ENCODE measurements at places on chromosomes 12 and 14. TPM values are rescaled to one million over a fixed set of nuclear protein-coding genes. Genes with fewer than 3 reads are reported as not detected.

NKX2-1 gene
- polyA plus RNA-seq = not detected

SYNDIG1L gene
- 0.23 TPM for polyA plus RNA-seq

MAP3K9 gene
- polyA plus RNA-seq = 5.4 TPM

CLEC4D gene
- 0.70 TPM for polyA plus RNA-seq

L2HGDH gene
- 13.7 TPM for polyA plus RNA-seq

SERPINA10 gene
- 0.15 TPM for polyA plus RNA-seq

TAS2R10 gene
- 3.6 TPM for polyA plus RNA-seq

FBXW8 gene
- 25.9 TPM for polyA plus RNA-seq

DNA sequence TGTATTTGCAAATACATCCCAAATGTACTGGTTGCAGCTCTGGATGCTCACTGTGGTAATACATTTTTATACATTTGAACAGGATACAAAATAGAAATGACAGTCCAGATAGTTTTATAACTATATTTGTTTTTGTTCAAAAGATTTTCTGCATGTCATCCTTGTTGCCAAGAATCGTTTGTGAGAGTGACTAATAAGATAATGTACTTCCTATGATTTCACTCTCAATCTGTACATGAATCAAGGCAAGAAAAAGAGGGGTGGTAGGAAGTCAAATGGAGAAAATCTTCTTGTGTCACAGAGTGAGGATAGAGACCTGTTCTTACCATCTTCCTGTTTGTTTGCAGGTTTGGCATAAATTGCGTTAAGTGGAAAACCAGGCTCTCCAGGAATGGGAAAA, 13.9 kb downstream of the ARPC3 start:
- no peak for DNase-seq

DNA sequence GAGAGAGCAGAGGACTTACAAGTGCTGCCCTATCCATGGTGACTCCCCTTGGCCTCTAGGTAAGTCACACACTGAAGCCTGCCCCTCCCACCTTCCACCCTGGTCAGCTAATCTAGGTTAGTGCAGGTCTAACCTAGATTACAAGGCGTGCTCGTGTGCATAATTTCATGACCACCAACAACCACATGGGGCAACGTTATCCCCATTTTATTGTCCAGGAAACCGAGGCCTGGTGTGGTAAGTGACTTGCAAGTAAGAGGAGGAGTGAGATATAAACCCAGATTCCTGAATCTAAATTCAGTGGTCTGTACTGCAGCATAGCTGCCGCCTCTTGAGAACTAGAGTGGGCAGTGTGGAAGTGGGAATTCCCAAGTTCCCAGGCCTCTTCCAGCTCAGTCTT, 171.1 kb downstream of the DAD1 start:
- no peak for DNase-seq

GRCh38 chr14:65336191-65336591, 76.3 kb upstream of the FUT8 start:
- DNase-seq = no peak

DNA sequence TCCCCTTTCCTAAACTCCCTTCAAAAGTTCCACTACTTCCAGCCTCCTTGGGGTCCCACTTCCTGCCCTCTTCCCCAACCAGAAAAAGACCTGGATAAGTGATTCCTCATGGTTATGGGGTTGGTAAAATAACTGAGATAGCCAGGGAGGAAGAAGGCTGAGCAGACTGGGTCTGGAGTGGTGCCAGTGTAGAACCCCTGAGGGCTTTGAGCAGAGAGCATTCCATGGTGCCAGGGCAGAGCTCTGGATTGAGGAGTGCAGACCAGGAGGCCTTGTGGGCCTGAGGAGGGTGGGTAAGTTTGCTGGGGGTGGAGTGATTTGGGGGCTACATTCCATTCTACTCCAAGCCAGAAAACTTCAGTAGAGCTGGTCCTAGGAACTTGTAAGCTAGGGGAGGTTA, 9.5 kb upstream of the CISTR start:
- DNase-seq = no peak

DNA sequence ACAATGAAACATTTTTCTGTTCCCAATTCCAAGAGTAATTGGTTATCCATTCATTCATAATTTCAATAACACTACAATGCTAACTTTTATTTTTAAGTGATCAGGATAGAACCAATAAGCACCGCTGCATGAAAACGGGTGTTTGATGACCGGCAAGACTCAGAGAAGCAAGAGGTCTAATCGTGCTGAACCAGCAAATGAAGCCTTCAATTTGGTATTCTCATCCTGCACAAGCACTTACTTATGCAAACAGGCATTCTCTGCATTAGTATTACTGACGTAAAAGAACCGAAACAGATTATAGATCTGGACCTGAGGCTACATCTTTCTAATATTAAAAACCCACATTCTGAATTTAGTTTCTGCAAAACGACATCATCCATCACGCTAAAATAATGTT, 67.7 kb downstream of the RBM19 start:
- DNase-seq = no peak

DNA sequence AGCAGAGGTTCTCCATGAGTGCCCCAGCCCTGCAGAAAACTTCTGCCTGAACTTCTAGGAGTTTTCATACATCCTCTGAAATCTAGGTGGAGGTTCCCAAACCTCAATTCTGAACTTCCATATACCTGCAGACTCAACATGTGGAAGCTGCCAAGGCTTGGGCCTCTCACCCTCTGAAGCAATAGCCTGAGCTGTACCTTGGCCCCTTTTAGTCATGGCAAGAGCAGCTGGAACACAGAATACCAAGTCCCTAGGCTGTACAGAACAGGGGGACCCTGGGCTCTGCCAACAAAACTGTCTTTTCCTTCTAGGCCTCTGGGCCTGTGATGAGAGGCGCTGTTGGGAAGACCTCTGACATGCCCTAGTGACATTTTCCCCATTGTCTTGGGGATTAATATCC, 494.3 kb upstream of the FOXG1 start:
- DNase-seq = no peak

- DNase-seq = no peak
Observed at GRCh38 chr14:31921721-31922120, 155.4 kb upstream of the ARHGAP5 start.

DNA sequence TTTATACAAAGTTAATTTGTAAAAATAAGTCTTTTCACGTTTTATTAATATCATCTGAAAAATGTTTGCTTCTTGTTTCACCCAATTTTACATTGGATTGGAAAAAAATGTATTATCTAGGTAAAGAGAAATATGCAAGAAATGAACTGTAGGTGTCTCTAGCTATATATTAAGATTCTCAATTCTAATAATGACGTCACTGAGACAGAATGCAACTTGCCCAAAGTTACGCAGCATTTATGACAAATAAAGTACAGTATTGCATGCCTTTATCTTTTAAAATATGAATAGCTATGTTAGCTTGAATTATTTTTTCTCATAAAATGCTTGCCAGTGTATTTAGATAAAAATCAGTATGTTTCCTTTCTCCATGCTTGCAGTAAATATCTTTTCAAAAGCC, 728.8 kb downstream of the RERGL start:
- no peak for DNase-seq

- DNase-seq = no peak
Observed at GRCh38 chr12:2259369-2259768, 206.6 kb downstream of the CACNA1C start.

GRCh38 chr14:52338051-52338681, 24.1 kb downstream of the PTGER2 start:
- no peak for DNase-seq

DNA sequence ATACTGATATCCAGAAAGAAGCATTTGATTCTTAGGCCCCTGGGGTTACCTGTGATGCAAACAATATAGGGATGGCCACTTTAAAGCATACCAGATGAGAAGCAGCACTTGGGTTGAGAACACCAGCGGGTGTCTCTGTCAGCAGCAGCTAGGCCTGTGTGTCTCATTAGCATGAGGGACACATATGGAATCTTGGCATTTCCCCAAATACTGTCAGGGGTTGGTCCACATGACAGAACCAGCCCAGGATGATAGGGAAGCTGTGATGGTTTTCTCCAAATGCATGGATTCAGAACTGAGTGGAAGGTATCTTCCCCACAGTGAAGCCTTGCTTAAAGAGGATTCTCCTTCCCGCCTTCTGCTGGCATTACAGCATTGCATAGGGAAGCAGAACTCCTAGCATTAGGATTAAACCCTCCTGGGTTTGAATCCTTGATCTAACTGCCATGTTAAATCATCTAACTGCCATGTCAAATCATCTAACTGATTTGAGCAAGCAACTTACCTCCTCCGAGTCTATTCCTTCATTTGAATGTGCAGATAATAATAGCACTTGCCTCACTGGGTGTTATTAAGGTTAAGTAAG, 111.5 kb upstream of the WSCD2 start:
- DNase-seq = no peak

- DNase-seq = no peak
Observed at GRCh38 chr12:9674226-9674590, 4.7 kb downstream of the CLEC2D start.

DNA sequence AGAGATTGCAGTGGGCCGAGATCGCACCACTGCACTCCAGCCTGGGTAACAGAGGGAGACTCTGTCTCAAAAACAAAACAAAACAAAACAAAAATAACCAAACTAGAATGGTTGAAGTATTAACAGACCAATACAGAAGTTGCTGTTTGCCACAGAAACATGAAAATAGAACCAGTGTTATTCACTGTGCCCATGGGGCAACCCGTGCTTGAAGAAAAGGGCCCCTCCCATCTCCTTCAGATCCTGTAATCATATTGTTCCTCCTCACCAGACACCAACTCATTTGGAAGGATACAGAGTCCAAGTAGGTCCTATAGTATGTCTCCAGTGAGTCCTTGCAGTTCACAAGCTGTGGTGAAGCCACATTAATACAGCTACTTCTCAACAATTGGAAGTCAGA, 30.9 kb downstream of the SLC35F4 start:
- no peak for DNase-seq

DNA sequence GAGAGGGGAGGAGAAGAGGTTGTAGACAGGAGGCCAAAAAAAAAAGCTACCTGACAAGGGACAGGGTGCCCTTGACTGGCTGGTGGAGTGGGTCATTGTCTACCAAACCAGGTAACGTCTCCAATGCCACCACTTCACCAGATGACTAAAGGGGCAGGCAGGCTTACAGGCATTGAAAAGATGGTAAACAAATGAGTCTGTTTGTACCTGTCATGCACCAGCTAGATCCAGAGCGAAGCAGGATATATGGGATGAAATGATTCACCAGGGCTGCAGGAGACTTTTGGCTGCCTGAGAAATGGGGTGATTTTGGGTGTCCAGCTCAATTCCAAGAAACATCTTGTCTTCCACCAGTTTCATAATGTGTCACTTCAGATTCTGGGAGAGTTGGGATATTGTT, 4.0 kb downstream of the C12orf54 start:
- DNase-seq = no peak

DNA sequence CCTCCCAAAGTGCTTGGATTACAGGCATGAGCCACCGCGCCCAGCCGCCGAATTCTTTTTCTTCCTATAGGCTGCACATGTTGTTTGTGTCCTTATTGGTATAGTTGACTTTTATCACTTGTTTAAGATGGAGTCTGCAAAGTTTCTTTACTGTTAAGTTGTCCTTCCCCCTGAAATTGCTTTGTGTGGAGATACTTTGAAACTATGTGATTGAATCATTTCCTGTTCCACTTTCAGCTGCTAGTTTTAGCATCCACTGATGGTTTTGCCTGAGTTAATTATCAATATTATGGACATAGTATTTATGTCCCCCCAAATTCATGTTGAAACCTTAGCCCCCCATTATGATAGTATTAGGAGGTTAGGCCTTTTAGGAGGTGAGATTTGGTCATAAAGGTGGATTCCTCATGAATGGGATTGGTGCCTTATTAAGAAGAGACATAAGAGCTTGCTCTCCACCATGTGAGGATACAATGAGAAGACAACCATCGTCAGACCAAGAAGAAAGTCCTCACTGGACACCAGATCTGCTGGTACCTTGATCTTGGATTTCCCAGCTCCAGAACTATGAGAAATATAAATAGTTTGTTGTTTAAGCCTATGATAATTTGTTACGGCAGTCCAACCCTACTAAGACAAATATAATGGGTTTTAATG, 34.9 kb downstream of the PPHLN1 start:
- DNase-seq = no peak

DNA sequence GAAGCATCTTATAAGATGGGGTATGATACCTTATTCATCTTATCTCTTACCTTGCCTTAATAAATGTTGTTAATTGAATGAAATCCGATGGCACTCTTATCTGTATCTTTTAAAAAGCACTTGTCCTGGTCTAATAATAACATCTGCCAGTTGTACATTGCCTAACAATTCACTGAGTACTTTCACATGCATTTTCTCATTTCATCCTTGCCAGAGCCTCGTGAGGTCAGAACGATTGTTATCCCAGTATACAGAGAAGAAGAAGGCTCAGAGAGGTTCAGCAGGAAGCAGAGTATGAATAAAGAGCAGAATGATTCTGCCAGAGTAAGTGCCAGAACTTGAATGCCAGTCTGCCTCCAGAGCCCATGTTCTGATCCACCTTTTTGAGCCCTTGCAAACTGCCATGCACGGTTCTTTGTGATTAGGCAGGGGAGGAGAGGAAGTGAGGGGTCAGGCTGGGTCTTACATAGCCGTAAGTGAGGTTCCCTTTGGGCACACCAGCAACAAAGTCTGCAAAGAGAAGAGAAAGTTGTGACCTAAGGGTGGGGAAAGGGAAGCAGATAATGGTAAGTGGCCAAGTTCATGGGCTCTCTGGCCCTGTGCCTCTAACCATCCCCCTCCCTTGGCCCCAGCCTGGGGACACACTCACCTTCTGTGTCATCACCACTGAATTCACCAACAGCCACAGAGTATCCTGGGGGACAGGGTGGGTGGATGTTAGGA, 11.7 kb downstream of the ITGA5 start:
- no peak for DNase-seq

GRCh38 chr12:18567787-18568186, 170.0 kb downstream of the PLCZ1 start:
- DNase-seq = no peak
